ENCODE measurements at places on chromosomes 7 and 10.

DNA sequence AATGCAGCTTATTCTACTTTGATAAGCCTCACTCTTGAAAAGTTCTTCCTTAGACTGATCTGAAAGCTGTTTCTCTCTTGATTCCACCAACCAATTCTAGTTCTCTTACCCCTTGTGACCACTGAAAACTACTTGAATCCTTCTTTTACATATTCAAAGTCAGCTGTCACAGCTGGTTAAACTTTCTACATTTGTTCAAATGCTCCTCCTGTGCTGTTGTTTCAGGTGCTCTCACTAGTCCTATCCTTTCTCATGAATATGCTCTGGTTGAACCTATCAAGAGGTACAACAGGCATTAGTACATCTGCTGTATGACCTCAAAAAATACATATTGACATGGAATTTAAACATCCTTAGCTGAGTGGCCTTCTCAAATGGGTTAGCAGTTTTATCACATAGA is 91.5 kb downstream of the MYO3A start:
- no peak for DNase-seq

DNA sequence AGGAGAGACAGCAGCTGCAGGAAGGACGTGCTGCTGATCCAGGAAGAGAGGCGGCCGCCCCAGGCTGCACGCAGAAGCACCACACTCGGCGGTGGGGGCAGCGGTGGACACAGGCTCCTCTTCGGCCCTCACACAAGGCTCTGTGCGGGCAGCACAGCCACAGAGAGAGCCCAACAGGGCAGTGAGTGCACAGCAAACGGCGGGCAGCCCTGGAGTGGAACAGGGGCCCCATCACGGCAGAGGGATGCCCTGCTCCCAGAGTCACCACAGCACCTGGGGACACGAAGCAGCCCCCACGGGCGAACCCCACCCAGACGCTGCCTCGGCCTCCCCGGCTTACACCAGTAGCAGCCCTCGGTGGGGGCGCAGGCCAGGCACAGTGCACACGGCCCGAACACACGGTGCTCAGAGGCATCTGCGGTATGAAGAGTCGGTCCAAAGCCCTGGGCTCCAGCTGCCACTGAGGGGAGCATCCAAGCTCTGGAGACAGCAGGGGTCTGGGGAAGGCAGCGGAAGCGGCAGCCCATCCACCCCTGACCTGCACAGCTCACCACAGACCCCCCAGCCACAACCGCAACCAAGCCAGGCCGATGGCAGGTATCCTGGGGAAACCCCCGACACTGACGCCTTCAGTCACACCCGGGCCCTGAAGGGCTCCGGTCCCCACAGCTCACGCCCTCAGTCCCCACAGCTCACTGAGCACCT is 16.8 kb downstream of the NUDT1 start:
- no peak for DNase-seq

GRCh38 chr10:124739986-124740368 is 4.2 kb downstream of the FAM53B start:
- DNase-seq: peak; percentile 51

- DNase-seq: no peak
Observed at GRCh38 chr10:77245953-77246352, 391.7 kb downstream of the KCNMA1 start.

- DNase-seq: no peak
Observed at GRCh38 chr7:96992192-96993005, 13.0 kb upstream of the DLX6 start.

GRCh38 chr7:116540743-116541142 is 15.9 kb downstream of the CAV1 start:
- no peak for DNase-seq

- DNase-seq: peak; percentile 5
Observed at GRCh38 chr10:132546567-132547420, 9.2 kb downstream of the INPP5A start.

All from CD4-positive, alpha-beta T cell treated with Interleukin-17A for 4 hours (primary cell).